Tibial nerve (tissue), 4 donors: ENCODE measurements at places on chromosomes 2 and 18. TPM values are rescaled to one million over a fixed set of nuclear protein-coding genes. Genes with fewer than 3 reads are reported as not detected.

The ASNSD1 gene
- 55.7 TPM for total RNA-seq

The ANKRD29 gene
- 13.7 TPM for total RNA-seq

The PSMA8 gene
- not detected for total RNA-seq

The PRKD3 gene
- total RNA-seq, result 57.3 TPM

The TMEM163 gene
- total RNA-seq, result not detected

GRCh38 chr2:51324051-51324450 is 292.1 kb upstream of the NRXN1 start:
- DNase-seq, result no peak

DNA sequence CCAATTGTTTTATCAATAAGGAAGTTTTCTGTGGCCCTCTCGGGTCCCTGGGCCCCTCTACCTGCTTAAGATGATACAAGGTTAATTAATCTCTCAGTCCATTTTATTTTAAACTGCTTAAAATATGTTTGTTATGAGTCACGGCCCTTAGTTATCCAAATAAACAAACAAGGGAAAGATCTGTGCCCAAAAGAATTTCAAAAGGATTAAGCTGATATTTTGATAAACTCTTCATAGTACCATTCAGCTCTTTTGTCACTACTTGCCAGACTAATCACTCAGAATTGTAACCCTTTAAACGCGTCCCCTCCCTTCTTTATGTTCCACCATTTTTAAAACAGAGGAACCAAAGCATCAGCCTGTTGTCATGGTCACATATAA is 144.7 kb upstream of the STK17B start:
- DNase-seq, result no peak

GRCh38 chr2:116142644-116143227 is 1671.8 kb upstream of the DDX18 start:
- no peak for DNase-seq

DNA sequence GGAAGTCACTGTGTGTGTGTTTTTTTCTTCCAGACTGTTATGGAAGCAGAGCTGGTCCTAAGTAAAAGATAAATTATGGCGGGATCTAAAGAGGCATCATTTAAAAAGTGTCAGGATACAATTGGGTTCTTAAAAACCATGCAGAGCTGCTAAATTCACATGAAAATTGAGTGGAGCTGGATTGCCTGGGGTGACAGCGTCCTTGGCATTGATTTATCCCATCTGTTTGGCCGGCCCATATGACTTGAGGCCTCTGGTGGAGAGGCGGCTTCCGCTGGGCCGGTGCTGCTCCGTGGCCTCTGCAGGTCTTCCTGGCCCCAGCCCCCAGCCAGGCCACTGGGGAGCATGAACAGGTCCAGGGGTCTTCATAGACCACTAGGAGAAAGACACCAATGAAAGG is 165.5 kb downstream of the GLI2 start:
- DNase-seq, result no peak

DNA sequence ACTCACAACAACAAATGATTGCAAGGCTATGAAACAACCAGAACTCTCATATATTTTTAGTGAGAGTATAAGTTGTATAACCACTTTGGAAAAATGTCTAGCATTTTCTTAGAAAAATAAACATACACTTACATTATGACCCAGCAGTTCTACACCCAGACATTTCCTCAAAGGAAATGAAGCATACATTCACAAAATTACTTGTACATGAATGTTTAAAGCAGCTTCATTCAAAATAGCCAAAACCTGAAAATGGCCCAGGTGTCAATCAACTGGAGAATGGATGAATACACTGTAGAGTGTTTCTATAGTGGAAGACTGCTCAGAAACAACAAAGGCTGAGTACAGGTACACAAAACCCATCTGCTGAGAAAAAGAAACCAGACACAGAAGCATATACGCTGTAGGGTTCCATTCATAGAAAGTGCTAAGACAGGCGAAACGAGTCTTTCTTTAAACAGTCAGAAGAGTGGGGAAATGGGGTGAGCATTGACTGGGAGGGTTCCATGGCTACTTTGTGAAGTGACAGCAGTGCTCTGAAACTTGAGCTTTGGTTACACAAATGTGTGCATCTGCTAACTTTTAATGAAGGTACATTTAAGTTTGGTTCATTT is 799.0 kb downstream of the DCDC2C start:
- no peak for DNase-seq

DNA sequence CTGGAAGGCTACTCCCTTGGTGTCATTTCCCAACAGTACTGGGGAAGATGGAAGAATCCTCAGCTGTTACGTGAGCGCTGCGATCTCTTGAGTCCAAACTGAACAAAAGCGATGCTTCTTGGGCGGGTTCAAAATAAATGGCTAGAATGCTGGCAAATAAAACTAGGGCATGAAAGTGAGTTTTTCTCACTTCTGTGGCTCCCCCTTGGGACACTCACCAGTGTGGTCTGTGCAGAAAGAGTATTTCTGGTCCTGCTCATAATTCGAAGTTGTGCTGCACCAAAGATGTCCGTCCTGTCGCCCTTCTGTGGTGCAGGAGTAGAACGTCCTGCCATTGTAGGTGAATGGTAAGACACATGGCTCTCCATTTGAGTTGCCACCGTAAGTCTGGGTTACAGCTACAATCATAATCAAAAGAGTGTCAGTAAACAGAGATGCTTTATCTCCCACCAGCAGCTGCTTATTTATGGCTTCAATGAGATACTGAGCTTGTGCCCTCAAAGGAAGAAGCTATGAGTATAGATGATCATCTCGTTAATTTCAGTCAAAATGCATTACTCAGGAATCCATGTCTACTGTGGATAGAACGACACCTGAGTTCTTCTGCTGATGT is 11.8 kb downstream of the FN1 start:
- no peak for DNase-seq

GRCh38 chr18:58254873-58255511 is 211.0 kb downstream of the NEDD4L start:
- no peak for DNase-seq

DNA sequence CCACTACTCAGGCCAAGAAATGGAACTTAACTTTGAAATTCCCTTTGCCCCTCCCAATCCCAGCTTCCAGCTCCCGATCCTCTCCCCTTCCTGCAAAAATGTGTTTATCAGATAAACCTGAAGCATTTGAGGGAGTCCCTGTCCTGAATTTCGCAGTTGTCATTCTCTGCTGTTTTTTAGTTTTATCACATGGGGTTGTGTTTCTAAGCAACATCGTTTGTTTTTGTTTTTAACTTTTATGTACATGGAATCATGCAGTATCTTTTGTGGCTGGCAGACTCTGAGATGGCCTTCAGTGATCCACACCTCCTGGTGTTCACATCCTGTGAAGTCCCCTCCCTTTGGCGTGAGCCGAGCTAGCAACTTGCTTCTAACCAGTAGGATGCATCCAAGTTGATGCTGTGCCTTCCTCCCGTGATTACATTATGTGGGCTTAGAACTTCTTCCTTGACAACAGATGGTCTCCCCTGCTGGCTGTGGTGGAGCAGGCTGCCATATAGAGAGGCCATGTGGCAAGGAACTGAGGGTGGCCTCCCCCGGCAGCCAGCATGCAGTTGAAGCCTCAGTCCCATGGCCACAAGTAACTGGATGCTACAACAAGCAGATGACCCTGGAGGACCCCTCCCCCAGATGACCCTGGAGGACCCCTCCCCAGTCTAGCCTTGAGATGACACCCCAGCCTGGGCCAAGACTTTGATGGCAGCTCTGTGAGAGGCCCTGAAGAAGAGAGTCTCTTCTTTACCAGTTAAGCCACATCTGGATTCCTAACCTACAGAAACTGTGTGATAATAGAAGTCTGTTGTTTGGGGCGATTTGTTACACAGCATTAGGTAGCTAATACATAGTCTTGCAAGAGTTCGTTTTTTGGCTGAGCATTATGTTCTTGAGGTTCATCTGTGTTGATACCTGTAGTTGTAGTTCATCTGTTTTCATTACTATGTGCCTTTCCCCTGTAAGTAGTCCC is 27.7 kb downstream of the SH3BP4 start:
- DNase-seq, result no peak

DNA sequence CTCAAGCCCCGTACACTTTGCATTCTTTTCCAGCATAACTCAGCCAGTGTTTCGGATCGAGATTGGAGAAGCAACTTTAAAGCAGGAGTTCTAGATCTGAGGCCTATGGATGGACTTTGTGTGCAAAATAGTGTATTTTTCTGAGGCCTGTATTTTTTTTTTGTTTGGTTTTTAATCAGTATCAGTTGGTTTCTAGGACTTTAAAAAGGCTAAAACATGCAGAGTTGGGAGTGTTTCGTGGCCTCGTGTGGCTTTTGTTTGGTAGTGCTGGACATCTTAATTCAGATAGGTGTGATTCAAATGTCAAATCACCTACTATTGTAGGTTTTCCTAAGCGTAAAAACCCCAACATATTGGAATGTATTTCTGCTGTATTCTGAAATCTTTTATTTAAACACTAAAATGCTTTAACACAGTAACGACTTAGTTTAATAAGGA is 282 bp upstream of the PUS10 start:
- DNase-seq, result no peak

- no peak for DNase-seq
Observed at GRCh38 chr2:135850892-135851668, 14.1 kb upstream of the LCT start.

GRCh38 chr2:182355815-182356214 is 71.0 kb downstream of the PDE1A start:
- DNase-seq, result no peak

- DNase-seq, result no peak
Observed at GRCh38 chr18:42048158-42048557, 93.1 kb downstream of the PIK3C3 start.
